Lower lobe of right lung (tissue), 2 donors: ENCODE measurements at places on chromosomes 5 and 9. TPM values are rescaled to one million over a fixed set of nuclear protein-coding genes. Genes with fewer than 3 reads are reported as not detected.

GRCh38 chr5:82168294-82168693 lies 109.9 kb downstream of the RPS23 start:
- no peaks in the 10 kb centered on the region for H3K27me3 ChIP-seq
- peaks cover 8% of the 10 kb centered on the region for H3K4me1 ChIP-seq
- H3K4me3 ChIP-seq: no peak overlapping the region
- no peak overlapping the region for H3K27ac ChIP-seq

DNA sequence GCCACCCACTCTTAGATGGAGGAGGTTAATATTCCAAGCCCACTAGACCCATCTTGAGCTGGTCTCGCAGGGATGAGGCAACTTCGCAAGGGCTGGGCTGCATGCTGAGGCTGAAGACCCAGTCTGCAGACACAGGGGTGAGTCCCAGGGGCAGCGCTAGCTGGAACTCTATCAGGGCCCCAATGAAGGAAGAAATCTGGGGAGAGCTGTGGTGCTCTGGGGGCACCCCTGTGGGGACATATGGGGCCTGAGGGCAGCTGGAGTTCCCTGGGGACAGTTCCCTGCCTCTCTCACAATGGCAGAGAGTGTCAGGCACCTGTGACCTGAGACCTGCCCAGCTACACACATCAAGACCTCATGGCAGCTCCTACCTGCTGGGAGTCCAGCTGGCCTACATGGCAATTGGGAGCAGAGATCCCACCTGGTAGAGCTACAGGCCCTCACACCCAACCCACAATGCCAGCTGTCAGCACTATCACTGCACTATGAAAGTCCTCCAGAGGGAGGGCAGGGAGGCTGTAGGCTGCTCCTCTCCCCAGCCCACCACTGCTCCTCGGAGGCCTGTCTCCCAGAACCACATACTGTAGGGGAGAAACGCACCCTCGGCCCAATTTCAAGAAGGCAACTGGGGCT lies 202.2 kb downstream of the GABBR2 start:
- no peak overlapping the region for H3K27ac ChIP-seq
- no peak for DNase-seq
- H3K4me1 ChIP-seq: peaks cover 30% of the 10 kb centered on the region
- no peaks in the 10 kb centered on the region for H3K27me3 ChIP-seq
- H3K36me3 ChIP-seq: no peaks in the 10 kb centered on the region
- H3K4me3 ChIP-seq: no peak overlapping the region

PCDH1 gene
- total RNA-seq: 55.7 TPM

- H3K27me3 ChIP-seq: no peaks in the 10 kb centered on the region
- no peak for DNase-seq
- H3K36me3 ChIP-seq: no peaks in the 10 kb centered on the region
- no peaks in the 10 kb centered on the region for H3K4me1 ChIP-seq
- no peak overlapping the region for H3K27ac ChIP-seq
Observed at GRCh38 chr5:165457859-165458481, 1952.6 kb downstream of the MAT2B start.

DNA sequence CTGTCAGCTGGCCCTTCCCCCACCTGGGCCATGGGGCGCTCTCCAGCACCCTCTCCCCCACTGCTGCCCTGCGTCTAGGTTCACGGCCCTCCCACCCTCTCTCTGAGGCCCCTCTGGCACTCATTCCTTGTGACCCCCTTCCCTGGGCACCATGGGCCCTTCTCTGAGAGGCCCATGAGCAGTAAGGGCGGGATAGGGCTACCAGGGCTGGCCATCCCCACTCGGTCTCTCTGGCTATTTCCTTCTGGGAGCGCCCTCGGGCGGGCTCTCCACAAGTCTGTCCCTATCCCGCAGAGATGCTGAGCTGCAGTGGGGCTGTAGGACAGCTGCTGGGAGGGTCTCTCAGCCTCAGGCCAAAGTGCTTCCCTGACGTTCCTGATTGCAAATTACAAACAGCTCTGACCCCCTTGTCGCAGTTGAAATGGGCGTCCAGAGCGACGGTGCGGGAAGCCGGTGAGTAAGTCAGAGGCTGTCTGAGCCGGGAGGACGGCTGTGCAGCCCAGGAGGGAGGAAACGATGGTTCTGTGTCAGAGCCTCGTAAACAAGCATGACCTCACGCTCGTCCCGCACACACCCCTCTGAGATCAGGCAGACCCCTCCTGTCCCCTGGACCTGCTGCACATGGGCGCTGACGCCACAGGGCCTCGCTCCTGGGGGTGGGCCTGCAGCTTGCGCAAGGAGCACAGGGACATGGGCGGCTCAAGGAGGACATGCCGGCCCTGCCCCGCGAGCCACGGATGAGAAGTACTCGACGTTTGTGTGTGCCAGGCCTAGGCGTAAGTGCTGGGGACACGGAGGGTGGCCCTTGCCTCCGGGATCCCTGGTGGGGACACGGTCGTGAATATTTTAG lies 36.3 kb upstream of the GFPT2 start:
- no peak overlapping the region for H3K27ac ChIP-seq
- no peaks in the 10 kb centered on the region for H3K27me3 ChIP-seq
- H3K4me3 ChIP-seq: no peak overlapping the region
- H3K36me3 ChIP-seq: no peaks in the 10 kb centered on the region
- no peaks in the 10 kb centered on the region for H3K4me1 ChIP-seq
- no peak for DNase-seq

SLC4A9 gene
- total RNA-seq: 0.32 TPM

DNA sequence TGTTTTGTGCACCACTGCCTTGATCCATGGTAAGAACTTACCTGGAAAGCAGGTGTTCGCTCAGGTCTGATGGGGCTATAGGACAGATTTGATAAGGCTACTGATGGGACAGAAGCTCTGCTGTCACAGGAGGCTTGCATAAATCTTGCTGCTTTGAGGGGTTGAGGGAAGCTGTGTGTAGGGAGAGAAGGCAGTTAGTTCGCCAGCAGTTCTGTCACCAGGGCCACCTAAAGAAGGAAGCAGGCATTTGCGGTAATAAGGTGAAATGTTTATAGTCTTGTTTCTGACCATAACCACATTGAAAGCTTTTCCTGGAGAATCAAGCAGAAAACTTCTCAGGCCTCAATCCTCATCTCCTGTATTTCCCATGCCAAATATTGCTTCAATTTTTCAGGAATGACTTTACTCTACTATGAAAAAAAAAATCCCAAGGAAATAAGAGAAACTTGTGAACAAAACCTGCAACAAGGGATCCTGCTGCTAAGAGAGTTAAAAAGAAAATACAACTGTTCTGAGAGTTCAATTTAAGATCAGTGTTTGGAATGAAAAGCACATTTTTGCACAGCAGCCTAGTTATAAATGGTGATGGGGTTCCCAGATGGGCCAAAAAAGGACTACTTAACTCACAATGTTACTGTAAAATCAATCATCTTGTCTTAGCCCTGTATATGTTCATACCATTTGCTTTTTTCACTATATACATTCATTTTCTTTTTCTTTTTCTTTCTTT lies 122.0 kb upstream of the RANBP3L start:
- no peak for DNase-seq
- no peaks in the 10 kb centered on the region for H3K27me3 ChIP-seq
- H3K36me3 ChIP-seq: no peaks in the 10 kb centered on the region
- H3K4me1 ChIP-seq: no peaks in the 10 kb centered on the region
- no peak overlapping the region for H3K4me3 ChIP-seq

IFNA13 gene
- total RNA-seq: 1.1 TPM

DNA sequence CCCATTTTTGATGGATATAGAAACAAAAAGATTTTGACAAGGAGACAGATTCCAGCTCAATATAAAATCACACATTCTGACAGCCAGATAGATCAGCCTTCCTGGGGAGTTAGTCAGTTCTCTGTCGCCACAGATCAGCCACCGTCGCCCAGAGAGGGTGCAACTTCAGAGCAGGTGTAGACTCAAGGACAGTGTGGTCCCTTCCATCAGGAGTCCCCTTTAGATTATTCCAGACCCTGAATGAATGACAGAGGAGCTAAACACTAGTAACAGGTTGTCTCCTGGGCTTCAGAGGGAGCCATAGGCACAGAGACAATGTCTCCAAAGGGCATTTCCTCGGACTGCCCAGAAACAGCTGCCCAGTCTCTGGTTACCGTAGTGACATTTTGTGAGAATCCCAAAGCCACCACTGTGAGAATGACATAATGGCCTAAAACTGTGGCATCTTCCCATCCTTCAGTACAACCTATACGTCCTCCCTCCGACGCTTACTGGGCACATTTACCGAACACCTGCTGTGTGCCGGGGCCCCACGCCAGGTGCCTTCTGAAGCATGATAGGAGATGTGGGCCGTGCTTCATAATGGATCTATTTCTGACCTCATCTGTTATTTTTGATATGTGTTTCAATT lies 47.4 kb upstream of the SLC2A8 start:
- H3K27me3 ChIP-seq: no peaks in the 10 kb centered on the region
- H3K27ac ChIP-seq: no peak overlapping the region
- H3K36me3 ChIP-seq: no peaks in the 10 kb centered on the region
- no peaks in the 10 kb centered on the region for H3K4me1 ChIP-seq
- H3K4me3 ChIP-seq: no peak overlapping the region
- no peak for DNase-seq

- DNase-seq: no peak
- no peak overlapping the region for H3K4me3 ChIP-seq
- peaks cover 100% of the 10 kb centered on the region for H3K36me3 ChIP-seq
- H3K27me3 ChIP-seq: no peaks in the 10 kb centered on the region
- H3K27ac ChIP-seq: no peak overlapping the region
Observed at GRCh38 chr9:33273266-33273971, 8.6 kb downstream of the CHMP5 start.

- H3K4me3 ChIP-seq: no peak overlapping the region
- no peak for DNase-seq
- no peaks in the 10 kb centered on the region for H3K4me1 ChIP-seq
- peaks cover 100% of the 10 kb centered on the region for H3K36me3 ChIP-seq
Observed at GRCh38 chr9:89340332-89340731, 22.0 kb downstream of the SECISBP2 start.

GRCh38 chr5:107476783-107477182 lies 194.0 kb downstream of the EFNA5 start:
- DNase-seq: no peak
- no peaks in the 10 kb centered on the region for H3K27me3 ChIP-seq
- H3K36me3 ChIP-seq: no peaks in the 10 kb centered on the region
- H3K27ac ChIP-seq: peak overlapping the region; percentile 5
- no peak overlapping the region for H3K4me3 ChIP-seq

SLC45A2 gene
- not detected for total RNA-seq

PCDHAC2 gene
- total RNA-seq: 5.8 TPM

PDE6A gene
- total RNA-seq: not detected

DNA sequence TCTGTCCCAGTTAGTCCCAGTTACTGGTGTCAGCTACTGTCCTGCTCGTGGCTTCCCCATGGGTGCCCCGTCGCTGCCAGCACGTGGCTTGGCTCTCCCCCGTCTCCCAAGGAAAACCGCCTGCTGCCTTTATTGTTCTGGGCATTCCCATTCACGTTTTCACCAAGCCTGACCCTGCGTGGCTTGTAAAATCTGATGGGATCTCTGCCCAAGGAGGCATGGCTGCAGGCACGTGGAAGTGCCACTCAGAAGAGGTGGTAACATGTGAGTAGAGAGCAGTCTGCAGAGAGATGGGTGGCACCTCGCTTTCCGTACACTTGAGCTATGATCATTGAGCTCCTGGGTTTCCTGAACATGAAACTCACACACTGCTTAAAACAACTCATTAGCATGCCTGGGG lies 429.2 kb upstream of the KLF4 start:
- H3K4me1 ChIP-seq: no peaks in the 10 kb centered on the region
- H3K4me3 ChIP-seq: no peak overlapping the region
- no peaks in the 10 kb centered on the region for H3K36me3 ChIP-seq
- H3K27ac ChIP-seq: no peak overlapping the region
- H3K27me3 ChIP-seq: no peaks in the 10 kb centered on the region
- DNase-seq: no peak

- no peaks in the 10 kb centered on the region for H3K36me3 ChIP-seq
Observed at GRCh38 chr5:29889051-29889450, 1304.4 kb upstream of the CDH6 start.

DNA sequence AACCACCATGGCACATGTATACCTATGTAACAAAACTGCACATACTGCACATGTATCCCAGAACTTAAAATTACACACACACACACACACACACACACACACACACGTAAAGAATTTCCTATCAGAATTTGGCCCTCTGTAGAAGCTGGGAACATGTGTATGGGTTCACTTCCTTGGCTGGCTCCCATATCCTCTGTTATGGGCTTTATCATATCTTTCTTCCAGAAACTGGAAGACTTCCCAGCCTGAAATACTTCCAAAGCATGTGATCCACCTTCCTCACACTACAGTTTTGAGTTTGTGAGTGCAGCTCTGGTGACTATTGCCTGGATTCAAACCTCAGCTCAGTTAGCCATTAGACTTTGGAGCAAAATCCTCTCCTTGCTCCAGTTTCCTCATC lies 78.6 kb upstream of the GDNF start:
- no peaks in the 10 kb centered on the region for H3K27me3 ChIP-seq
- H3K27ac ChIP-seq: no peak overlapping the region
- DNase-seq: no peak
- H3K4me1 ChIP-seq: no peaks in the 10 kb centered on the region

FBP2 gene
- total RNA-seq: not detected

CCL28 gene
- total RNA-seq: 7.7 TPM

- H3K27me3 ChIP-seq: no peaks in the 10 kb centered on the region
- H3K27ac ChIP-seq: no peak overlapping the region
- H3K4me3 ChIP-seq: no peak overlapping the region
- no peaks in the 10 kb centered on the region for H3K4me1 ChIP-seq
Observed at GRCh38 chr9:71984403-71984802, 73.0 kb downstream of the C9orf85 start.

- H3K27ac ChIP-seq: no peak overlapping the region
- DNase-seq: no peak
- peaks cover 44% of the 10 kb centered on the region for H3K27me3 ChIP-seq
- peaks cover 48% of the 10 kb centered on the region for H3K4me1 ChIP-seq
- no peak overlapping the region for H3K4me3 ChIP-seq
Observed at GRCh38 chr5:135493406-135494180, 41.4 kb upstream of the TIFAB start.

DNA sequence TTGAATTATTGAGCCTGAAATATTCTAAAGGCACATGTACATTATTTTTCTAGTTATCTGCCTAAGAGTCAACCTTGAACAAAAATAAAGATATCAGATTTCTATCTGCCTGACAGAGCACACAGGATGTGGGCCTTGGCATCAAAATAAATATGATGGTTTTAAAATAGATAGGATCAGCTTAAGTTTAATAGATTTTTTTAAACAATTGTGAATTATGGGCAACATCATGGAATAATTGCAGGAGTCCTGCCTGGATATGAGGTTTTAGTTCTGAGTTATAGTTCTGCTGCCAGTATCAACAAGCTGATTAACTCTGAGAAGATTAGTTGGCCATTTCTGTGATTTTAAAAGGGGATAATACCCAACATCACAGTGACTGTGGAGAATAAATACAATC lies 107.0 kb upstream of the PCA3 start:
- H3K36me3 ChIP-seq: no peaks in the 10 kb centered on the region
- no peak for DNase-seq
- H3K4me3 ChIP-seq: no peak overlapping the region
- H3K27me3 ChIP-seq: no peaks in the 10 kb centered on the region

GRCh38 chr9:135676891-135677290 lies 13.8 kb downstream of the LCN9 start:
- no peak for DNase-seq
- H3K4me1 ChIP-seq: no peaks in the 10 kb centered on the region
- no peak overlapping the region for H3K27ac ChIP-seq
- H3K36me3 ChIP-seq: no peaks in the 10 kb centered on the region
- peaks cover 10% of the 10 kb centered on the region for H3K27me3 ChIP-seq

NMUR2 gene
- total RNA-seq: not detected

TRIO gene
- total RNA-seq: 148 TPM
